Retina (tissue), 1 donor: ENCODE measurements at places on chromosomes 2 and 18.

- DNase-seq, result no peak
These were observed 165.2 kb upstream of the FOSL2 start for GRCh38 chr2:28227498-28227897.

- DNase-seq, result peak; percentile 46
These were observed 497.6 kb upstream of the FAM98A start for GRCh38 chr2:34096562-34097171.

GRCh38 chr2:170744248-170745002 lies 25.8 kb upstream of the ERICH2 start:
- DNase-seq, result no peak

DNA sequence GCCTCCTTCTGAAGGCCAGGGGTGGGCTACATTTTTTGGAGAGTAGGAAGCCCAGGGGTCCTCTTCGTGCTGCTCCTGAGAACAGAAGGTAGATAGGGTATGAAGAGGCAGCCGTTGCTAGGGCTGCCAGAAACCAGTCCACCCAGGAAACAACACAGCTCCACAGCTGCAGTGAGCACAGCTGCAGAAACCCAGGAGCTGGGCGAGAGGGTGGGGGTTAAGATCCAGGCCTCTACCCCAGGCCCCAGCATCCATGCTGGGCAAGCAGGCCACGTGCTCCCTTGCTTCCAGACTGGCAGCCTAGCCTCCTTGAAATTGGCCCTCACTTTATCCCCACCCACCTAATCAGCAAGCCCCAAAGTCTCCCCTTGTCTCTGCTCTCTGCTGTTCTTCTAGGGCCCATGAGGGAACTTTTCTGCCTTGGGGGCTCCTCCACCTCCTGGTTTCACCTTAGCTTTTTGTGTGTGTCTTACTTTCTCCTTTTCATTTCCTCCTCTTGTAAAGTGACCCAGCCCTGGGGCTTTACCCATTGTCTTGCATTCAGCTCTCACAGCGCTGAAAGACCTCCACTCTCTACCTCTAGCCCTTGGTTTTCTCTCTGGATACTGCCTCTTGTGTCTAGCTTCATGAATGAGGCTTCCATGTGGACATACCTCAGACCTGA lies 30.7 kb downstream of the STON1 start:
- DNase-seq, result peak; percentile 38

DNA sequence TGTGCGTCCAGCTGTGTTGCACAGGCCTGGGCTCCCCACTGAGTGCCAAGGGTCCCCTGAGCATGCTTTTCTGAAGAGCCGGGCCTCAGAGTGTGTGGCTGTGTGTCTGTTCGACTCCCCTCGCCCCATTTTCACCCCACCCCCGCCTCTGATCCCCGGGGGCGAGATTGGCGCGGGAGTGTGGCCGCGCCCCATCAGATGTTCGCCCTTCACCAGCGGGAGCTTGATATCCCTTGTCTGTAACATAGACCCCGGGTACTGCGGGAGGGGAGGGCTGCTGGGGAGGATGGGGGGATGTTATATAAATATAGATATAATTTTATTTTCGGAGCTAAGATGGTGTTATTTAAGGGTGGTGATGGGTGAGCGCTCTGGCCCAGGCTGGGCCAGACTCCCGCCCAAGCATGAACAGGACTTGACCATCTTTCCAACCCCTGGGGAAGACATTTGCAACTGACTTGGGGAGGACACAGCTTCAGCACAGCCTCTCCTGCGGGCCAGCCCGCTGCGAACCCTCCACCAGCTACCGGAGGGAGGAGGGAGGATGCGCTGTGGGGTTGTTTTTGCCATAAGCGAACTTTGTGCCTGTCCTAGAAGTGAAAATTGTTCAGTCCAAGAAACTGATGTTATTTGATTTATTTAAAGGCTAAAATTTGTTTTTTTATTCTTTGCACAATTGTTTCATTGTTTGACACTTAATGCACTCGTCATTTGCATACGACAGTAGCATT lies 1.5 kb downstream of the RHOB start:
- peak; percentile 50 for DNase-seq

DNA sequence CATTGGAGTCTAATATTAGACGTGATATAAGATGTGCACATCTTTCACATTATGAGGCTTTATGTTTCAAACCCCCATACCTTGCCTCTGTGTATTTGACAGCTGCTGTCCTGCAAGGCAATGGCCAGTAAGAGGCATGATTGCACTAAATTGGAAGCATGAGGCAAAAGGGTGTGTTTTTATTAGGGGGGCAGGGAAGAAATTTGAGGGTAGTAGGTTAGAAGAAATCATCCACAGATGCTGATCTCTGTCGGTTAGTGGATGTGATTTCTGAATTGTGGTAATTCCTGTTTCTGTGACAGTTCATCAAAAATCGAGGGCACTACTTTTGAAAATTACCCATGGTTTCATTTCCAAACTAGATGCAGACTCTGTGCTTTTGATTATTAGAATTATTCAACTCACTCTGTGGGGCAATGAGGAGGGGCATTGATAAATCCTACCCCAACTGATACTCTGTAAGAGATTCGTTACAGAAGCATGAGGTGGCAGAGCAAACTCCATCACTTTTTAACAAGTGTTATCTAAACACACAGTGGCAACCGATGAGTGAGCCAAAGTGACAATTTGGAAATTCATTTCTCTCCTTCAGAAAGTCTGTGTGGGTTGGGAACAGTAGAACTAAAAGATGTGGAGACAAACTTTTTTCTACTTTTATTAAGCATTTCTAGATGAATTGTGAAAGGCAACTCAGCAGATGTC lies 453.0 kb downstream of the ARHGAP15 start:
- DNase-seq, result no peak

DNA sequence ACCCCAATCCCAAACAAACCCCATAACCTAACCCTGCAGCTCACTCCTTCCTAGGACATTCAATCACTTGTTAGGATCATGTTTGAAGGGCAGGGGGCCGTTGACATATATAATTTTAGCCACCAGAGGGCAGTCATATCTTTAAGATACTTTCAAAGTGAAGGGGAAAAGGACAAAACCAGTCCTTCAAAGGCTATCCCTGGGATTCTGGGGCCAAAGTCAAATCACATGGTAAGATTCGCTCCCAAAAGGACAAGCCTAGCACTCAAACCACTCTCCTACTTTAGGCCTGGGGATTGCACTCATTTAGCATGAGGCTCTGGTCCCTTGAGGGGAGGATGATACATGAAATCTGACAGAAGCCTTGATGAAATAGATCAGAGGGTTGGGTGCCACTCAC lies 44.6 kb downstream of the HAUS1 start:
- DNase-seq, result peak; percentile 73

GRCh38 chr2:113052396-113052917 lies at the start of gene IL36B:
Gene IL36B (minus strand): TSS chr2:113052867.
- no peak for DNase-seq

GRCh38 chr2:25655316-25655715 lies 18.1 kb downstream of the DTNB start:
- no peak for DNase-seq

DNA sequence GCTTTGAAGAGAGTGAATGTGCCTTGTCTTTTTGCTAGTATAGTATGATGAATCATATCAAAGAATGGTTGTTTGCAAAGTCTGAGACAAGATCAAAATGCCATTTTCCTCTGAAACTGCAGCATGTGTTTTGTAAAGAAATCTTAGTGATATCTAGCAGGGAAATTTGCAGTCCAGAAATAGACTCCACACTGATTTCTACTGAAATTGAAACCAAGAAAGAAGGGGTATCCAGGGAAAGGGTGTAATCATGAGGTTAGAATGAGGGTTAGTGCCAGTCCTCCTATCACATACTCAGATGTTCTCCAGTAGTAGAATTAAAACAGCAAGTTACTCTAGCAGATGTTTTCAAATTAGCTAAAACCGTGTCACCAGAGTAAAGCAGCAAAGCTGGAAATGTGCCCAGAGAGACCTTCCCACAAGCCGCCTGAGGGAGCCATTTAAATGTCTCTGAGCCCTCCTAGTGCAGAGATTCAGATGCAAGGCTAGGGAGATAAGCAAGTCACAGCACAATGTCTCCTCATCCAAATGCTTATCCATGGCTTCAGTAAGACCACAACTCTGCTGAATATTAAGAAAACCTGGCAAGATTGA lies 4.9 kb downstream of the DLGAP1 start:
- DNase-seq, result no peak

DNA sequence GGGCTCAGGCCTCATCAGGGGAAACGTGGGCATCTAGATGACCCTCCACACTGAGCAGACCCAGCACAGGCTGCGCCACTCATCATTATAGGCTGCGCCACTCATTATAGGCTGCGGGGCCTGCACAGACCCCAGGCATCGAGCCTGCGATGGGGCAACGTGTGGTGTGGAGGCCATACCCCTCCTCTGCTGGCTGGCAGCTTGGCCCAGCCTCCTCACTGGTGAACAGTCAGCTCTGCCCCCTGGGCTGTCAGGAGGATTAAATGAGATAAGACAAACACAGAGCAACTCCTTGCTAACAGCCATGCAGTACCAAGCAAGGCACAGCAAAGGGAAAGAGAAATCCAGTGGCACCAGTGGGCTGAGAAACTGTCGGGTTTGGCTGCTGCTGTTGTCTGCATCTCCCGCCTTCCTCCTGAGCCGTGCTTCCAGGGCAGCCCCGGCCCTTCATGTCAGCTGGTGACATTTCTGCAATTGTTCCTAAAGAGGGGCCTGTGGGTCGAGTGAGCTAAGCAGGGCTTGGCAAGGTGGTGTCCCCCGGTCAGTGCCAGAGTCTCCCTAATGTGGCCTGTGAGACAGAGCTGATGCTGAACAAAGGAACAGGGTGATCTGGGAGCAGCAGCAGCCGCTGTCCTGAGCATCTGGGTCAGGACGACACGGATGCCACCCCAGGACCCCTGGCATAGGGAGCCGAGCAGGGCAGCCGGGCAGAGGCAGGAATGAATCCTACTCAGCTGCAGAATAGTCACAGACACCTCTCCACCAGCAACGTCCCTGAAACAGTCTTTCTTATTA lies 48.7 kb downstream of the RRM2 start:
- DNase-seq, result no peak

DNA sequence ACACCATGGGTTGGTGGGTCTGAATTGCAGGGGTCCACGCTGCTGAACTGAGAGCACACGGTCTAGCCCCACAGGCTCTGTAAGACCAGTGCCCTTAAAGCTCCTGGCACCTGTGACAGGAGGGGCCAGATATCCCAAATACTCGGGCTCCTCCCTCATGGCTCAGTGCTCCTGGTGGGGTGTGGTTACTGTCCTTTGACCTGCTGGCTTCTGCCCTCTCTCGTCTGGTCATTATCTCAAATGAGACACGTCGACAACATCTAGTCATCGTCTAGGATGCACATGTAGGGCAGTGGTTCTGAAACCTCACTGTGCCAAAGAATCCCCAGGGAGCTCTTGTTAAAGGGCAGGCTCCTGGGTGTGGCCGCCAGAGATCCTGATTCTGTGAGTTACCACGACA lies 258.4 kb downstream of the LOXHD1 start:
- no peak for DNase-seq

DNA sequence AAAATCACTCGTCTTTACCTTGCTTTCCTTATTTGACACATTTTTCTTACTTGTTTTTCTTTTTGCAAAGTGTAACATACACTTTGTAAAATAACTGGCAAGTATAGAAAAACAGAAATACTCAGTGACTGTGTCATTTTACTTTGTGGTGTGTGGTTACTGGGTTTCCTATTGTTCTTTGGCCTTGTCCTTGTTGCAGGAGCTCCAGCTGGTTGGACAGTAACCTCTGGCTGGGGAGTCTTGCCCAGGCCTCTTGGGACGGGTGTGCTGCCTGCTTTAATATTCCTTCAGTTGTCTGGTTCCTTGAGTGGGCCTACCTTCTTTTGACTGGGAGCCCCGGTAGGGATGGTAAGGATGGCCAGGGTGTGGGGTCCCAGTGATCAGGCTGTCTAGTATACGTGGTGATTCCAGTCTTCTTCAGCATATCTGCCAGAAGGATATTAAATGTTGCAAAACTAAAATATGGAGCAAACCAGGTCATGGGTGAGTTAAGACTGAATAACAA lies 53.8 kb downstream of the RNF144A start:
- DNase-seq, result no peak

- no peak for DNase-seq
These were observed 125.3 kb downstream of the MBP start for GRCh38 chr18:77007251-77007650.

GRCh38 chr2:42298996-42299754 lies 61.8 kb downstream of the COX7A2L start:
- no peak for DNase-seq

- no peak for DNase-seq
These were observed 111.5 kb downstream of the GALNT3 start for GRCh38 chr2:165682546-165682945.

DNA sequence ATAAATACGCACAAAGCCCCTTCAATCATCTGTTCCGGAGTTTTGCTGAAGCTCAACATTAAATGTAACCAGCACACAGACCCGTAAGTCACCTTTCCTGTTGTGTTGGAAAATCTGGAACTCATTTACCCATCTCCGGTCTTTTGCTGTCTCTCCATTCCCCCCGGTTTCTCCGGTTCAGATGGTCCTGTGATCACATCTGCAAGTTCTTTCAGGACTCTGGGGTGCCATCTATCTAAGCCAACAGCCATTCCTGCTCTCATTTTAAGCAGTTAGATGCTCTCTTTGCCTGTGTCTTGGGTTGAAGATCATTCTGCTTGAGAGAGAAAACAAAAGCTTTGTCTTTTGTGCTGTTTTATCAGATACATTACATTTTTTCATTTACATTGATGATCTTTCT lies 91.7 kb upstream of the TGIF1 start:
- no peak for DNase-seq

DNA sequence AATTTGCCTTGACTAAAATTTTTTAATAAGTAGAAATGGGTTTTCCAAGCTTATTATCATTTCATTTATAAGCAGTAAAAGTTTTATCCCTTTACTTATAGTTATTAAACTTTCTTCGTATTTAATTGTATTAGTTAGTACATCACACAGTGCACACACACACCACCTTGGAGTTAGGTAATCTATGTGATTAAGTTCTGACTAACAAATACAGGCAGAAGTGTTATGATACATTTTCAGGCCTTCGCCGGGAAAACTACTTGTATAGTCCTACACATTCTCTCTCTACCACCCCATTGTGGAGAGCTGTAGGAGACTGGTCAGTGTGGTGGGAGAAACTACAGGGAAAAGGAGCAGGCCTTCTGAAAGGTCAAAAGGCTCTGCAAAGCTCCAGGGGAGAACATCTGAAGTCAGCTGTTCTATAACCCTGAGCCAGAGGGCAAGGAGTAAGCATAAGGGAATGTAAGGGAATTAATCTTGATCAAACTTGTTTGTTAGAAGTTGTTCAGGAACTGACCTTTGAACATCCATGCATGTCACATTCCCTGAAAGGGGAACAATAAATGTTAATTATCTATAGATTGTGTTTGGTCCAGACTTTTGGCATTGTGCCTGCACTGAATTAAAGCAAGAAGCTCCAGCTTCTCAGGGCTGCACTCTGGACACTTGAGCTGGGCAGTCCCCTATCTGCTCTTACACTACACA lies 231.7 kb downstream of the FSIP2 start:
- no peak for DNase-seq
